ENCODE measurements at places on chromosomes 3 and 15.
A peak's percentile ranks its signal among the peaks of the same experiment; 100 is the strongest.

DNA sequence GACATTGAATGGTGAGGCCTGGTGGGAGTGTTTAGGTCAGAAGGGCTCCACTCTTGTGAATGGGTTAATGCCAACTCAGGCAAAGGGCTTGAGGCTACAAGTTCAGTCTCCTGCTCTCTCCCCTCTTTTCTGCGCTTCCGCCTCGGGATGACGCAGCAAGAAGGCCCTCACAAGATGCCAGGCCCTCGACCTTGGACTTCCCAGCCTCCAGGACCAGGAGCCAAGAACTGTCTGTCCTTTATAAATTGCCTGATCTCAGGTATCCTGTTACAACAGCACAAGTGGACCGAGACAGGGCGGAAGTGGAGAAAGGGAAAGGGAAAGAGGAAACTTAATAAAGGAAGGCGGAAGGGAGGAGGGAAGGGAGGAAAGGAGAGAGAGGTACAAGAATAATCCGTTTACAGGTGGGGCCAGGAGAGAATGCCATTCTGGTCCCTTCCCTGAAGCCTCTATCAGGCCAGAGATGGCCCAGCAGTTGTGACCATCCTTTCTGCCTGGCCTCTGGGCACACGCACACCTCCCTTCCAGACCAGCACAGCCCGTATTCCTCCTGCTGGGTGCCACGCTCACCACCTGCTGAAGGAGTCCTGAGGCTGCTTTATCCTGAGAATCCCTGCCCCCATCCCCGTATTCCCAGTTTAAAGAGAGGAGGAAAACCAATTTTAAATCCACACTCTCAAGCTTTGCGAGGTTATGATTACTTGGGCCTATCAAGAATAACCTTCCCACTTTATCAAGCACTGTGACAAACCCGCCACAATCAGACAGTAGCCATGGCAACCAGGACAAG is 64.2 kb downstream of the OXNAD1 start:
- no peak for DNase-seq

GRCh38 chr3:139307601-139308555 is 35.9 kb upstream of the MRPS22 start:
- DNase-seq = no peak

DNA sequence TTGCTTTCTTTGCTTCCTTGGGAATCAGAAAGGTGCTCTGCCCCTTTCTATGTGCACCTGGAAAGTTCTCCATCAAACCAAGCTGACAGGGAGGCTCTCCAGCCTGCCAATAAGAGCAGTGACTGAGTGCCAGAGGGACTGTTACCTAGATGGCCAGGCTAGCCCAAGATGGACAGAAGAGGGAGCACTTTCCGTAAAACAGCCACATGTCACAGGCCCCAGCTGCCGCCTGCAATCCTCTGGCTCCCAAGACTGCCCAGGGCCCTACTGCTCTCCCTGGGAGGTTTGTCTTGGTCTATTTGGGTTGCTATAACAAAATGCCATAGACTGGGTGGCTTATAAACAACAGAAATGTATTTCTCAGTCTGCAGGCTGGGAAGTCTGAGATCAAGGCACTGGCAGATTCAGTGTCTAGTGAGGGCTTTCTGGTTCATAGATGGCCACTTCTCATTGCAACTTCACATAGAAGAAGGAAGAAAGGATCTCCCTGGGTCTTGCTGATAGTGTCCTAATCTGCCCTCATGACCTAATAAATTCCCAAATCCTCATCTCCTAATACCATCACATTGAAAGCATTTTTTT is 72.3 kb downstream of the TAMM41 start:
- no peak for DNase-seq

- DNase-seq = peak; percentile 71
Observed at GRCh38 chr15:31434588-31435260, 108.1 kb downstream of the KLF13 start.

DNA sequence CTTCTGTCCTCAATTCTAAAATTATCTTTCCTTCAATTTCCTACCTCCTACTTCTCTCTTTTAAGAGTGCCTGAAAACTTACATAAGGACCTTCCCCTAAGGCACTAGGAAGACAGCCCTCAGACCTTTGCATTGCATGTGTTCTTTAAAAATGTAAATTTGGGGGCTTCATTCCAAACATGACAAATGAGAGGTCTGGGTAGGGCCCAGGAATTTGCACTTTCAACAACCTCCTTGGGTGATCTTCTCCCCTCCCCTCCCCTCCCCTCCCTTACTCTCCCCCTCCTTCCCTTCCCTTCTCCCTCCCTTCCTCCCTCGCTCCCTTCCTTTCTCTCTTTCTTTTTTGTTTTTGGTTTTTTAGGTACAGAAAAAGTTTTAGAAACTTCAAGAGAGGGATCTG is 18.7 kb downstream of the USF3 start:
- no peak for DNase-seq

- no peak for DNase-seq
Observed at GRCh38 chr3:151156618-151157216, 46.3 kb downstream of the GPR171 start.

DNA sequence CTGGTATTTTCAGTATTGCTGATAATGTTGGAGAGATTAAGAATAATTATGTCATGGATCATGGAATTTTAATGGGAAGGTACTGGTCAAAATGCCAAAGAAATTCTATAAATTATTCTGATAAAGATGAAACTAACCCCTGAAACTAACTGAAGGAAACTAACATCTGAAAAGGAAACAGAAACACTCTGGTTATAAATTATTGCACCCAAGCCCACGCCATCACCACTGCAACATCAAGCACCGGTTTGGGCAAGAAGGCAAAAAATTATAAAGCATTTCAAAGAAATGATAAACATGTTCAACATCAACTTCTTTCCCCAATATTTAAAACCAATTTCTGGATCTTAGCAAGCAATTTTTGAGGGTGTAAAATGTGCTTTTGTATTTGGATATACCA is 372.5 kb downstream of the TBC1D5 start:
- no peak for DNase-seq

- no peak for DNase-seq
Observed at GRCh38 chr3:11690863-11691766, 47.4 kb upstream of the VGLL4 start.

DNA sequence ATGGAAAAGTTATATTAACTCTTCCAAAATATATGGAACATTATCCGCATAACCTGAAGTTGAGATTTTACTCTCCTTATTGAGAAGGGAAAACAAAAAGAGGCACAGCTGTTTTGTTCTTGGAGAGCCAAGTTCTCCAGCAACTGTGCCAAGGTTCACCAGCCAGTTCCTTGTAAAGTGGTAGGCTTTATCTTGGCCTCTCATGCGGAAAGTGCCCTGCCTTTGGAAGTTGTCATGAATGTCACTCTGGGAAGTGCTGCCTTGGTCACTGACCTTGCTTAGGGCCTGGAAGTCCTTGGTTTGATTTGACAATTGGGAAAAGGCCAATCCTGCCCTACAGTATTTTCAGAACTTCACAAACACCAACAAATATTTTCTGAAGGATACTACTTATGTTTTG is 44.2 kb upstream of the THRB start:
- DNase-seq = no peak

DNA sequence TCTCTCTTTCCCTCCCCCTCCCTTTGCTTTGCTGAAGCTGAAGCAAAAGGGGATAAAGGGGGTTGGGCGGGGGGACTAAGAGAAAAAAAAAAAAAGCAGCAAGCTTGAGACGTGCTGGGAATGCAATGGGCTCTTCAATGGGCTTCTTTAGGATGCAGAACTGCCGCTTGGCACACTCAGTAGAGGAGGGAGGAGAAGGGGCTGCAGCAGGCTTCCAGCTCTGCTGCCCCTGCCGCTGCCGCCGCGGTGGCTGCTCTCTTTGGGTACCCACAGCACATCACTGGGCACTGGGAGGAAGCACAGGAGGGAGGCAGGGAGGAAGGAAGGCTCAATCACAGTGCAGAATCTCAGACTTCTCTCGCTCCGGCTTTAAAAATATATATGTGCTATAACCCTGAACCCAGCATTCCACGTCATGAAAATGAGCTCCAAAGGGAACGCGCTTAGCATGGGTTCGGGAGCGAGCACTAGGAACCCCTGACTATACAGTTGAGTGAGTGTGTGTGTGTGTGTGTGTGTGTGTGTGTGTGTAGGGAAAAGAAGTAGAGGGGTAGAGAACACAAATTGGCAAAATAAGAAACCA is 3.5 kb downstream of the SLITRK3 start:
- DNase-seq = no peak

GRCh38 chr3:127053979-127054378 is 71.1 kb downstream of the PLXNA1 start:
- no peak for DNase-seq

- DNase-seq = no peak
Observed at GRCh38 chr3:127405791-127406190, 117.9 kb upstream of the PRR20G start.

DNA sequence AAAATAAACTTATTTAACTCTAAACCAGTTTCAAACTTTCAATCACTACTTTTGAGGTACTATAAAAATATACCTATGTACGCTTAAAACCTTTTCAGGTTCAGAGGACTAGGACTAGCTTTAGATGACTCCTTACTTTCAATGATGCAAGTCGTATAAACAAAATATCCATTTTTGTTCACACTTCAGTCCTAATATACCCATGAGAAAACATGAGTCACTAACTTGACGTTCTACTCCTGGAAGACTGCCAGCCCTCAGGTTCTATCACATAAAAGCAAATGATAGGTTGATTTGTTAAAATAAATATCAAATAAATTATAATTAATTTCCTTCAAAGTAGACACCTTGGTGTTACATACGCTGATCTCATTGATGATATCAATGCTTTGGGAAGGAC is 10.6 kb upstream of the P3H2 start:
- DNase-seq = no peak

DNA sequence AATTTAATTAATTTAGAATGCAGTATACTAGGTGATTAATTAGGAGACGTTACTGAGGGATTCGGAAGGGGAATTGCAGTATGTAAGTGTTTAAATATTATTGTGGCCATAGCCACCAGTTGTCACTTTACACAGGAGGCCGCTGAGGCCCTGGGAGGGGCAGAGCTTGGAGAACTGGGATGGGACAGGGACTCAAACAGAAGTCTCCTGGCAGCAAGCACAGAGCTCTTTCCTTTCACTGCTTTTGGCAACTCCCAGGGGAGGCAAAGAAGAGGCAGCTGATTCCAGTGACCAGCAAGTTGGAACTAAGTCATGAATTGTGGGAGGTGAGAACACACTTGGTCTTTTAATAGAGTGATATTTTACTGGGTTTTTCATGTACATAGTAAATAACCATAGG is 248.6 kb downstream of the RPLP1 start:
- no peak for DNase-seq

DNA sequence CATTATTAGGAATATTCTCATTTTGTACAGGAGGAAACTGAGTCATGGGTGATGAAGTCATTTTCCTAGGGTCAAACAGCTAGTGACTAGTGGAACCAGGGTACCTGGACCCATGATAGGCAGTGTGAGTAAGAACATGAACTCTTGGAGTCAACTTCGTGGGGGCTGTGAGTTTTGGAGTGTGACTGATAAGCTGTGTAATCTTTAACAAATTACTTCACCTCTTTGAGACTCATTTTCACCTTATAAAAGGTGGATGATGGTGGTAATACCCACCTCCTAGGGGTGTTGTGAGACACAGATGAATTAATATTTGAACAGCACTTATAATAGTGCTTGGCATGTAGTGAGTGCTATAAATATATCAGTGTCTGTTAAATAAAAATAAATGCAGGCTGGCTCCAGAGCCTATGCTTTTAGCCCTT is 9.1 kb downstream of the SEMA6D start:
- DNase-seq = no peak

DNA sequence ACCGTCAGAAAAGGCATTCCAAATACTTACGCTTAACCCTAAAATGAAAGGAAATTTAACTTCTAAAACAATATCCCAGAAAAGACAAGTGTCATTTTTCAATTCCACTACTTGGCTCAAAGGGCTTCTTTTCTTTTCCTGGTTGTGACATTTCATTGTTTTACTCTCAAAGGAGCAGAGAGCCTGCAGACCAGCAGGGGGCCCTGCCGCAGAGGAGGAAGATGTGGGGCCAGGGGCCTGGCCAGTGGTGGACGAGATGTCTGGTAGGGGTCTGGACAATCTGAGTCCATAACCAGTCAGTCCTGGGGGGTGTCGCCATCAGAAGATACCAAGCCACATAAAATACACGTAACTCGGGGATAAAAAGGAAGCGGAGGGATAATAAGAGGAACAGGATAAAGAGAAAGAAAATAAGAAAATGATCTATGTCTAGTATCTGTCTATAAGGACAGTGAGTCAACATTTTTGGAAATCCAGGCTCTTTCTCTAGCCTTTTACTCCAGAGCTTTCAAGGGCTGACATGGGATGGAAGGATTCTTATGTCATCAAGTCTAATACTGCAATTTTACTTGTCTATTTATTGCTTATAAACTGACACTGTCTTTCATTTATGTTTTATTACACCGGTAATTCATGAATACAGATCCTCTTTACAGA is 54.2 kb upstream of the ARHGEF3 start:
- DNase-seq = no peak

GRCh38 chr3:188026191-188026968 is 127.6 kb upstream of the LPP start:
- DNase-seq = no peak

GRCh38 chr3:37214076-37214475 is 39.7 kb upstream of the LRRFIP2 start:
- DNase-seq = no peak

GRCh38 chr15:59307165-59307537 is 65.5 kb downstream of the MYO1E start:
- DNase-seq = no peak

- no peak for DNase-seq
Observed at GRCh38 chr3:73556520-73557372, 68.0 kb downstream of the PDZRN3 start.

DNA sequence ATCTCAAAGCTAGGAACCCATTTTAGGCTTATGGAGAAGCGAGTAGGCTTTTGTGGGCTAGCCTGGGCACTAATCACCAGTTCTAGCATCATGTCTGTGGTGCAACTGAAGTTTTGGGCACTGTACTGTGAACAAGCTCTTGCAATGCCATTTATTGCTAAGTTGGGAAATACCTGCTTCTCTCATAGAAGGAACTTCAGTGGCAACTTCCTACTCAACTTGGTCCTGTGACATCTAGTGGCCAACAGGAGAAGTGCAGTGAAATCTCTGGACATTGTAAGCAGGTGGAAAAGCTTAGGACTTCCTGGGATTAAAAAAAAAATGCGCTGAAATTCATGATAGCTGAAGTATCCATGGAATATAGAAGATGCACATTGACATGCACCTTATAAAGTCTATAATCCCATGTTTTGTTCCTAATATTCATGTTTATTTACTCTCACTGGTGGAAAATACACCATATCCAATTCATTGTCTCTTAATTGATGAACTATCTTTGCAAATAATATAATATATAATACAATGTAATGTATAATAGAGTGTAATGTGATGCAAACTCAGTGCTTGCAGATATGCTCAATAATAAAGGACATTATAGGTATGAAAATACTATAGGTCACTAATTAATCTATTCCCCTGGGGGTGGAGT is 6.5 kb upstream of the ALDH1A3 start:
- no peak for DNase-seq

GRCh38 chr15:25789211-25789610 is 73.9 kb downstream of the ATP10A start:
- DNase-seq = no peak

GRCh38 chr15:74863239-74864056 is 9.7 kb downstream of the SCAMP2 start:
- DNase-seq = no peak
